ENCODE measurements at places on chromosomes 2 and 18.

GRCh38 chr18:332007-332406 is 64.2 kb upstream of the THOC1 start:
- DNase-seq, result no peak

- DNase-seq, result no peak
These were observed 117.7 kb downstream of the ZEB2 start for GRCh38 chr2:144402251-144402650.

DNA sequence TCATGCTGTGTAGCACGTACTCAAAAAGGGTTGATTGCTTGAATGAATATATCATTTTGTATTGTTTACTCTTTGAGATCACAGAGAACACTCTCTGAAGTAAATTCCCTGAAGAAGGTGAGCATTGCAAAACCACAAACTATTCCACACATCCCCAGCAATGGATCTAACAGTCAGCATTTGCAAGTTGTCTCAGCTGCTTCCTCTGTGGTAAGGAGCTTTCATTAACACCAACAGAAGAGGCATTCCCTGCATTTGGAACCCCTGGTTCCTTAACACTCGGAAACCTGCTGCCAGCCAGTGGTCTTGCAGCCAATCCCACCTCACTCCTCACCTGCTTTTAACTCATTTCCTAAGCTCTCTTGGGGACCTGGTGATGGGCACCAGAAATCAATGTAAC is 108.4 kb downstream of the IRS1 start:
- DNase-seq, result no peak

DNA sequence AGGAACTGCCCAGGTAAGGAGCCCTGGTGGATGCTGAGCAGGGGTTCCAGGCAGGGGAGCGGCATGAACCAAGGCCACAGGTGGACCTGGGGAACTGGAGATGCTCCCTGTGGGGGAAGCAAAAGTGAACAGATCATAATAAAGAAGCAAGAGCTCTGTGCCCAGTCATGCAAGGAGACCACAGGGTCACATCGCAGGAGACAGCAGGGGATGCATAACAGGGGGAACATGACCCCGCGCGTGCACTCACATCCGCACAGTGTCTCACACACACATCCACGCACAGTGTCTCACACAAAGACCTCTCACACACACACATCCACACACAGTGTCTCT is 473.3 kb upstream of the HS6ST1 start:
- no peak for DNase-seq

DNA sequence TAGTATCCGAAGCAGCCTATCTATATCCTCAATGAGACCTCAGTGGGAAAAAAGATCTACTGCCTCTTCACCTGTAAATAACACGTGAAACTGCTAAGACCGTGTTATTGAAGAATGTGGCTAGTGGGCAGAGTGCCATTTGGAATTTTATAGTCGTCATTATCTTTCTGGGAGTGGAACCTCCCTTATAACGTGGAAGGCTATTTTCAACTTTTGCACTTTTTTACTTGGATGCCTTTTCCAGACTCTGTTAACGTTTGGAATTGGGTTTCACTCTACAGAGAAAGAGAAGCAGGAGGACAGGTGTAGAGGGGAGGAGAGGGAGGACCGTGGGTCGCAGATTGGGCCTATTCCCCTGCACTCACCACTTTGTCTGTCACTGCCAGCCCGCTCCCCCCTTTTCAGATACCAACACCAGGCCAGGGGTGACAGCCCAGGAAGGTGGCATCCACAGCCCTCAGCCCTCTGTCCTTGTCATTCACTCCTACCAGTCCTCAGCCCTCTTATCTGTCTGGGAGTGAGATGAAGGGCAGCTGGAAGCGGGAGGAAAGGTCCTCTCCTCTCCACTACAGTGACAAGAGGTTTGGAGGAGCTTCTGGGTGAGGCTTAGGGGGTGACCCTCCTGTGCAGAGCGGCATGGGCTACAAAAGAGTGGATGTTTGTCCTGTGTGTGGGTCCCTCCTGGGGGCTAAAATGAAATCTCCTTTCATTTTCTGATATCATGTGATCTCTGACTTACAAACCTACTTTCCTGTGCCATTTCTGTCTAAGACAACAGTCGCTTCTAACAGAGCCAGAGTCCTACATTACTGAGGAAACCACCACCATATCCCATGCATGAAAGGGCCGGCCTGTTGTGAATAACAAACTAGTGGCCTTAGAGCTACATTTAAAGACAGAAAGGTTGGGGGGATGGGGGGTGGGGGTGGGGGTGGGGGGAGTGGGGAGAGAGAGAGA is 23.9 kb upstream of the CEP68 start:
- no peak for DNase-seq

GRCh38 chr2:27752551-27753237 is 18.8 kb upstream of the MRPL33 start:
- no peak for DNase-seq

GRCh38 chr2:62787386-62787785 is 81.9 kb downstream of the EHBP1 start:
- DNase-seq, result no peak

GRCh38 chr2:231522418-231523180 is 7.6 kb downstream of the NMUR1 start:
- DNase-seq, result no peak

DNA sequence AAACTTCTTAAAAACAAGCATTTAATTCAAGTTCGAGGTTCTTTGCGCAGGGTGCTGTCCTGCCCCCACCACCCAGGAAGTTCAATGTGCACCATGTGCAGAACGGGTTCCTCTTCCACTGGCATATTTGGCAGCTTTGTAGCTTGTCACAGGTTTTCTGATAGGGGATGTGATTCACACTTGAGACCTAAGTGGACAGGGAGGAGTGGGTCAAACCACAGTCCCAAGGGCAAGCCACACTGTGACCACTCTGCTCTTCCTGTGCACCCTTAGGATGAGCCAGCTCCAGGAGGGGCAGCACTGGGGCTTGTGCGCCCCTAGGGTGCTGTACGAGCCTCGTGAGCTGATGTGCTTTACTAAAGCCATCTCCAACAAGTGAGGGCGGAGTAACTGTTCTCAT is 82.5 kb downstream of the TGFA start:
- DNase-seq, result no peak

GRCh38 chr2:136653861-136654260 is 111.5 kb upstream of the THSD7B start:
- DNase-seq, result no peak

- DNase-seq, result no peak
These were observed 15.7 kb downstream of the COPS8 start for GRCh38 chr2:237101118-237101979.

DNA sequence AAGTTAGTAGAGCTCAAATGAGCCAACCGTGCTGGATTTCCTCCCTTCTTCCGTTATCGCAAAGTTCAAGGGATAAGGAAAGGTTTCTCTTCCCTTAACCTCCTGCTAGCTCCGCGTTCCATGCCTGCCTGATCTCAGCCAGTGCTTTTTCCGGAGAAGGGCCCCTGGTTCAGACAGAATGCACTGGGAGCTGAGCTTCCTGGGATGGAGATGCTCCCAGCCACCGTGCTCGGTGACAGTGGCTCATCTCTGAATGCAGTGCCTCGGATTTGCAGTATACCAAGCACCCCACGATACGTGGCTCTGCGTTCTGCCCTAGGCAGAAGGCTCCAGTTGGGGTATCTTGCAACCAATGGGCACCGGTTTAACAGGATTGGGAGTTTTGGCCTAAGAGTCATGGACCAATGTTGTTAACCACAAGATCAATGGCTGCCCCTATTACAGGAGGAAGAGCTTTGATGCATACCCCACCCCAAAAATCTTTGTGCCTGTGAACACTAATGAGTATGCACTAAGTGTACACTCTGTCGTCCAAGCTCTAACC is 876 bp downstream of the CNTNAP5 start:
- no peak for DNase-seq

- no peak for DNase-seq
These were observed 131.3 kb downstream of the COMMD1 start for GRCh38 chr2:62036761-62037250.

DNA sequence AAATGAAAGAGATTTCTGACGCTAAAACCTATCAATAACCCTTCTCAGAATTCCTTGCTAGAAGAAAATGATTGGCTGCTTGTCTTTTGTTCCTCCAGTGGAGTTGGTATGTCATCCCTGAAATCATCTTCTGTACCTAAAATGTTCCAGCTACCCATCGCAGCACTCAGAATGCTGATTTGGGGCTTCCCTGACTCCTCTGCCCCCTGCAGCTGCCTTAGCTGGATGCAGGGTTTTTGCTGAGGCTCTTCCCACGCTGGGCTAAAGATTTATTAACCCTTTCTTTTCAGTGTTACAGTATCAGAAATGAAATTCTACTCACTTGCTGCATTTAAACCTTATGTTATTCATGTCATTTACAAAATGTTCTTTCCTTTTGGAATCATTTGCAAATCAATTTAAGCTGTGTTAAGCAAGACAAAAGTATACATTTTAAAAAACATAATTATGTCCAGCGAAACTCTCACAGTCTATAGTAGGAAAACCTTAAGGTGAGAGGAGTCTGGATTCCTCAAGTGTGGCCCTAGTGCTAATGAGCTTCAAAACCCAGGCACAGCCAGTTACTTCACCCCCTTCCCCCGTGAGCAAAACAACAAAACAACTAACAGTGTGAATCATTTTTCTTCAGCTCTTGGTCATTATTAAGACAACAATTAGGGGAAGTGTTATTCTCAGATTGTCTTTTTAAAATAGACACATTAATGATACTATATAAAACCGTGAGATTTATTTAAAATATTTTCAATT is 32.8 kb downstream of the PKP4 start:
- no peak for DNase-seq

GRCh38 chr2:235803028-235803427 is 309.2 kb downstream of the AGAP1 start:
- no peak for DNase-seq

DNA sequence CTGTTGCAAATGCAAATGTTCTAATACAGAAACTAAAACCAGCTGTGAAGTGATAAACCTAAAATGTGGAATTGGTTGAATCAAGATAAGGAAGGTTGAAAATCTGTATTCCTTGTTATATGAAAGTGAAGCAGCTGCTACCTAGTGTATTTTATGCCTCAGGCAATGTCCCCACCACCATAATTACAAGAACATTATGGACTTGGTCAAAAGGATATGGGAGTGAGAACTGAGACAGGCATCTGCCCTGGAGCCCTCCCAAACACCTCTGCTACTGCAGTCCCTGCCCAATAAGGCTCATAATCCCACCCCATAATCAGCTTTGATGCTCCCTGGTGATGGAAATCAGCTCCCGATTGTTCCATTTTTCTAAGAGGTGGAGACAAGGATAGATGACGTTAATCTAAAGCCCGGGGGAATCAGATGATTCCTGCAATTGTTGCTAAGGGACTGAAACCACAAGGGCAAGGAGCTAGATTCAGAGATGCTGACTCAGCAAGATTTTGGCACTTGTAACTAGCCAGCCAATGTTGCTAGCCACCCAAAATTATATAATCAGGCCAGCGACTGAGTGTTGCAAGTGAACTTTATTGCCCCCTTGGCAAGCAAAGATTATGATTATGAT is 69.5 kb downstream of the EVA1A start:
- DNase-seq, result no peak

DNA sequence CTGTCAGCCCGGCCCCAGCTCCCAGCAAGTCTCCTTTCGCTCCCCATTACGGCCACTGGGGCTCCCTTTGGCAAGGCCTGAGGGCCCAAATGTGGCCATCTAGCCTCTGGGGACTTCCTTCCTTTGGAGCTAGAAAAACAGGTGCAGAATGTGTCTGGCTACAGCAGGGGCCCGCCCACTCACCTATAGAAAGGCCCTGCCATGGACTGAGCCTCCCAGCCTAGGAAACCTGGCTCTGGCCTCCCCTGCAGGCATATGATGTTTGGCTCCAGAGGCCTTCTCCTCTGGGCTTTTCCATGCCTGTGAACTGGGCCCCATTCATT is 55.3 kb upstream of the ALPP start:
- DNase-seq, result no peak
